ENCODE measurements at places on chromosomes 13 and 19.

- peak; percentile 54 for DNase-seq
Observed at GRCh38 chr13:29771247-29771646, 79.2 kb downstream of the UBL3 start.

- no peak for DNase-seq
Observed at GRCh38 chr13:40665126-40666044, 1.1 kb downstream of the FOXO1 start.

- peak; percentile 15 for DNase-seq
Observed at GRCh38 chr19:41225238-41226052, 6.4 kb downstream of the AXL start.

- no peak for DNase-seq
Observed at GRCh38 chr13:20118268-20119140, 42.3 kb downstream of the GJA3 start.

DNA sequence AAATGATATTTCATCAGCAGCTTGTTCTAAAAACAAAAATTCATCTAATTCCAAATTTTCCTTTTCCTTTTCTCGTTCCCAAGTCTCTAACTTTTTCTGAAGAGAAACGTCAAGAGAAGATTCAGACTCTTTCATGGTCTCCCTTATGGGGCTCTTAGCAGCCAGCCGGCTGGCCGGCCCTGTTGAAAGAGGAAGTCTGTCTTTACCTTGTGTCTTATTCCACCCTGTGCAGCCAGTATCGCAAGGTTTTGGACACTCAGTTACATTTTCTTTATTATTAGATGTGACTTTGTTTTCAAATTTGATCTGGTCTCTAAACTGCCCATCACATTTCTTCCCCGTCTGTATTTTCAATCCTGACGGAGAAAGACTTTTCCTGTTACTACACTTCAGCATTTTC is 142.3 kb downstream of the RNF17 start:
- no peak for DNase-seq

GRCh38 chr13:67045357-67045756 is 184.8 kb downstream of the PCDH9 start:
- no peak for DNase-seq

GRCh38 chr19:39676004-39676403 is 20.3 kb downstream of the LGALS16 start:
- no peak for DNase-seq

DNA sequence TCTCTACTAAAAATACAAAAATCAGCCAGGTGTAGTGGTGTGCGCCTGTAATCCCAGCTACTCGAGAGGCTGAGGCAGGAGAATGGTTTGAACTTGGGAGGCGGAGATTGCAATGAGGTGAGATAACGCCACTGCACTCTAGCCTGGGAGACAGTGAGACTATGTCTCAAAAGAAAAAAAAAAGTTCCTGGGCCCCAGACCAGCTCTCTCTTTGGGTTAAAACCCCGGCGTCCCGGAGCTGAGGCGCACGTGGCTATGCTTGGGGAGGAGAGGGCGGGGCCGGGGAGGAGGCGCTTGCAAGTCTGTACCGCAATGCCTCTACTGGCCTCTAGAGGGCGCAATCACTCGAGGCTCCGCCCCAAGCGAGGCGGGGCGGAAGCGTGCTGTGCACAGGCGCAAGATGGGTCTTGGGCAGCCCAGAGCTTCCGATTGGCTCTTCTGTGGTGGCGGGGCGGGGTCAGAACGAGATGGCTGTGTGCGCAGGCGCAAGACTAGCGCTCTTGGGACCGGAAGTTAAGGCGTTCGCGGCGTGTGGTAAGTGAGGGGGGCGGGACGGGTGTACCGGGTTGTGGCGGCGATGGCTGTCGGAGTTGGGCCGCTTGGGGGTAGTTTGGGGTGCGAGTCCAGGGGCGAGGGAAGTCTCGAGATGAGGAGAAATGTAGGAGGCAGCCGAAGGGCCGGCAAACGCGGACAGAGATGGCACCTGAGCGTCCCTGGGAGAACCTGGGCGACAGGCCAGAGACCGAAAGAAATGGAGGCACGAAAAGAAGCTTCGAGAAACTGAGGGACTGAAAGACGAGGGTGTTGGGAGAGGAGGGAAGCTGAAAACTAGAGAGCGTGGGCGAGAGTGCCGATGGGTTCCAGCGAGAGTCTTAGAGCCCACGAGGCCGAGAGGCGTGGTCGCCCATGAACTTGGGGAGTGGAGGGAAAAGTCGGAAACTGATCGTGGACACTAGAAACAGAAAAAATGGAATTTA is at the start of gene DHX34:
Gene DHX34, plus strand, starts transcription at position 497 of the 977 bp plus-strand sequence. CDS start 3,716 bp downstream, outside the sequence.
- peak; percentile 98 for DNase-seq

DNA sequence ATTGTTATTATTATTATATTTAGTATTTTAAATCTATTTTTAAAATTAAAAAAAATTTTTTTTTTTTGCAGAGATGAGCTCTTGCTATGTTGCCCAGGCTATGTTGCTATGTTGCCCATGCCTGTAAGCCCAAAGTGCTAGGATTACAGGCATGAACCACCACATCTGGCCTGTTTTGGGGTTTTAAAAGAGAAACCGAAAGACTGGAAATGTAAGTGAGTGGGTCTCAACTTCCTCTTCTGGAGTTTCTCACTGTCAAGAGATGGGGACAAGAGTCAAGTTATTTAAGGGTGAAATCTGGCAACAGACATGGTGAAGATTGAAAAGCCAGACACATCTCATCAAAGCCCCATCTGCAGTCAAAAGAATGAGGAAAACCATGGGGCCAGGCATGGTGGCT is 4.2 kb upstream of the OR7G3 start:
- no peak for DNase-seq

DNA sequence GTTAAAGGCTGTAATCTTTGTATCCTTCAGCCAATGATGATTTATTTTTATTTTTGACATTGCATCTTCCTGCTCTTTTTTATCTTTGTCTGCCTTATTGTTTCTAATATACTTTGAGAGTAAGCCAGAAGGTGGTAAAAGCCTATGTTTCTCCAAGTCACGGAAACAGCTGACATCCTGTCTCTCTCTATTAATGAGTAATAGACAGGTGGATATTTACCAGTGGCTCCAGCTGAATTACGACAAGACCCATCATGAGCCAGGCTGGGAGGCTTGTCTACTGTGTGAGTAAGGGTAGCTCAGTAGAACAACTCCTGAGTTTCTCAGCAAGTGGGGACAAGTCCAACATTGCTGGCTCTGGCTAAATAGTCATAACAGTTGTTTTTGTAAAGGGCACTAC is 166.6 kb downstream of the NDFIP2 start:
- no peak for DNase-seq

DNA sequence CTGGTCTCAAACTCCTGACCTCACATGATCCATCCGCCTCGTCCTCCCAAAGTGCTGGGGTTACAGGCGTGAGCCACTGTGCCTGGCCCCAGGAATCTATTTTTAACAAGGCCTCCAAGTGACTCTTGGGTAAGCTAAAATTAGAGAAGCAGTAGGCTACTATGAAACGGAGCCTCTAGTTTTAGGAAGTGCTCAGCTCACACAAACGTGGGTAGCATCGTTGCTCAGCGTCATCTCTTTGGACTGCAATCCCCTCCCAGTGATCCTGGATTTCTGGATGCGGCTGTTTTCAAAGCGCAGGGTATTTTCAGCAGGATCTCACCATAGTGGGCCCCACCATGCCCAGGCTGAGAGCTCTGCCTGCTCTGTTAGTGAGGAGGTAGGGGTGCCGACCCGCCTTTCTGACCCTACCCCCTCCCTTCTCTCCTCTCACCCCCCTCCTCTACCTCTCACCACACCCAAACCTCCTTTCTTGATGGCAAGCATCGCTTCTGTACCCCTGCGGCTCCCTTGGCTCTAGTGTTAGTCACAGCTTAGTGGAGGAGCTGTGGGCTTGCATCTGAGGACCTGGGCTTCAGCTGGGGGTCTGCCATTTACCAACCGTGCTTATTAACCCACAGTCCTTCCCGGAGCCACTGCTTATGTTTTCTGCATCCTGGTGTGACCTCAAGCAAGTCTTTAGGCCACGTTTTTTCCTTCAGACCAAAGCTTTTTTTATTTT is 34.2 kb downstream of the GJA3 start:
- no peak for DNase-seq
